ENCODE measurements at places on chromosomes 12 and 14.

DNA sequence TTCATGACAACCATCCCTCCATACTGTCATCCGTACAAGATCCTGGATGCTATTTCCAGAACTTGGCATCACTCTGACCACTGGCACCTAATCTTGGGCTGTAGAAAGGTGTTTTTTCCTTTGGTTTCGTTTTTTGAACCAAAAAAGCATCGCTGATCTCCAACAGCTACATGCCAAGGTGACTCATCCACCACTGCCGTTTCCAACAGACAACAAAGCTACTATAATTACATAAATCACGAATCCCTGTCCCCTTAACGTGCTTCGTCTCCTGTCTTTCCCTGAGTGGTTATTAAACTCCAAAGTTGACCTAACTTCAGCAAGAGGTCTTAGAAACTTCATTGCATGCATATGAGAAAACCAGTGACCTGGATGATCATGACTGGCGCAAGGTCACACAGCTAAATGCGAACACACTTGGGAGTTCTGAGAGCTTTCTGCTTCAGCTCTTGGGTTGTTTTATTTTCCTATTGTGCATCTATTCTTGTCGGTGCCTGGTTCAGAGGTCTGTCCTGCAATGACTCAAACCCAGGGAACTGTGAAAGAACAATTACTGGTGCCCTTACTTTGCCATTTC lies 99.9 kb downstream of the PPM1H start:
- H3K27me3 ChIP-seq: no peaks in the 10 kb centered on the region
- no peak overlapping the region for H3K27ac ChIP-seq
- H3K4me1 ChIP-seq: no peaks in the 10 kb centered on the region
- no peaks in the 10 kb centered on the region for H3K36me3 ChIP-seq
- DNase-seq: no peak
- H3K4me3 ChIP-seq: no peak overlapping the region

DNA sequence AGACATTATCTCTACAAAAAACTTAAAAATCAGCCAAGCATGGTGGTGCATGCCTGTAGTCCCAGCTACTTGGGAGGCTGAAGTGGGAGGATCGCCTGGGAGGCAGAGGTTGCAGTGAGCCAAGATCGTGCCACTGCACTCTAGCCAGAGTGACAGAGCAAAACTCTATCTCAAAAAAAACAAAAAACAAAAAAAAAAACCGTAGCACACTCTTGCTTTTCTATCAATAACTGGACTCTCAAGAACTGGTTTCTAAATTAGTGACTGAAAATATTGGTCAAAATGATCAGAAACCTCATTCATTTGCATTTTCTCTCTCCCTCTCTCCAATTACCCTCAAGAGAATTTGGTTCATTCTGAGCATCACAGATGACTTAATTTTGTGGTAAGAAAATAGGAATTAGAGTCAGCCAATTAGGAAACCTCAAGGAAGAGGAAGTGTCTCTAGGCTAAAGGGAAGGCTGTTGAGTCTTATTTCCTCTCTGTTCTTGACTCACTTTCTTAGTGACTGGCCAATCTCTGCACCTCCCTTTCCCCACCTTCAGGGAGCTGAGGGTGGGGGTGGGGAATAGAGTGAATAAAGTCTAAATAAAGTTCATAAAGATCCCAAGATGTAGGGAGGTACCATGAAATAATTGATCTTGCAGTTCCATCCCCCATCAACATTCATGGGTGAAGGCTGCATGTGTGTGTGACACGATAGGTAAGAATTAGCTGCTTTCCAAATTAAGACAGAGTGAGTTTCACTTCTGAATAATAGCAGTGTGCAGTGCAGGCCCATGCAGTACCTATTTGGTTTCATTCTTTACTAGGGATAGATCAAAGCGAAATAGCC lies 6.8 kb upstream of the PSMA6 start:
- peak overlapping the region; percentile 84 for H3K27ac ChIP-seq
- H3K27me3 ChIP-seq: no peaks in the 10 kb centered on the region
- H3K4me1 ChIP-seq: peaks cover 11% of the 10 kb centered on the region
- DNase-seq: peak; percentile 33
- H3K4me3 ChIP-seq: no peak overlapping the region

- no peak overlapping the region for H3K27ac ChIP-seq
- no peaks in the 10 kb centered on the region for H3K4me1 ChIP-seq
- no peak for DNase-seq
- peaks cover 45% of the 10 kb centered on the region for H3K36me3 ChIP-seq
- no peaks in the 10 kb centered on the region for H3K27me3 ChIP-seq
These were observed 14.3 kb downstream of the TBK1 start for GRCh38 chr12:64466178-64466577.

- peaks cover 13% of the 10 kb centered on the region for H3K4me1 ChIP-seq
- no peak for DNase-seq
- no peak overlapping the region for H3K27ac ChIP-seq
- H3K4me3 ChIP-seq: no peak overlapping the region
These were observed 110.1 kb downstream of the SYNE2 start for GRCh38 chr14:63962906-63963305.

- H3K4me3 ChIP-seq: no peak overlapping the region
- H3K4me1 ChIP-seq: peaks cover 23% of the 10 kb centered on the region
- no peaks in the 10 kb centered on the region for H3K27me3 ChIP-seq
- H3K27ac ChIP-seq: no peak overlapping the region
- H3K36me3 ChIP-seq: peaks cover 9% of the 10 kb centered on the region
These were observed 14.8 kb downstream of the DGLUCY start for GRCh38 chr14:91128699-91129098.

DNA sequence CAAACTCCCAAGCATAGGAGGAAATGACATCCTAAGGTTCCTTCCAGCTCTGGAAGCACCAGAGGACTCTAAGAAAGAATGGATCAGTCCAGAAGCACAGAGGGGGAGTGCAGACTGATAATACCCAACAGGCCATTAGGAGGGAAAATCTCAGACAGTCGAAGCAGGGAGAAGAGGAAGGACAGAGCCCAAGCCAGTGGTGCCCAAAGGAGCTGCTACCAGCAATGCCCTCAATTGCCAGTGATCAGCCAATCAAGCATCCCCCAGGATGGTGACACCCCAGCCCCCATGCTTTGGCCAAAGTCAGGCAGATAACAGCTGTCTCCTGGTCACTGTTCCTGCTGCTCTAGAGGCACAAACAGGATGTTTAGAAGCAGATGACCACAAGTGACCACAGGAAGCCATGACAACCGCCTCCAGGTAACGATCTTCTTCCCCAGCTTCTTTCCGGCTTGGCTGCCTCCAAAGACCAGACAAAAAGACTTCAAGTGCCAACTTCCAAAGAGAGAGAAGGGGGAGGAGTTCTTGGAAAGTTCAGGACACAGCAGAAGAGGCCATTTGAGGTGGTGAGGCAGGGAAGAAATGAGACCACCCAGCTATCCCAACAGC lies 16.2 kb downstream of the PXN start:
- H3K36me3 ChIP-seq: no peaks in the 10 kb centered on the region
- H3K27me3 ChIP-seq: no peaks in the 10 kb centered on the region
- peak; percentile 63 for DNase-seq
- peaks cover 82% of the 10 kb centered on the region for H3K4me1 ChIP-seq
- peak overlapping the region; percentile 4 for H3K4me3 ChIP-seq

DNA sequence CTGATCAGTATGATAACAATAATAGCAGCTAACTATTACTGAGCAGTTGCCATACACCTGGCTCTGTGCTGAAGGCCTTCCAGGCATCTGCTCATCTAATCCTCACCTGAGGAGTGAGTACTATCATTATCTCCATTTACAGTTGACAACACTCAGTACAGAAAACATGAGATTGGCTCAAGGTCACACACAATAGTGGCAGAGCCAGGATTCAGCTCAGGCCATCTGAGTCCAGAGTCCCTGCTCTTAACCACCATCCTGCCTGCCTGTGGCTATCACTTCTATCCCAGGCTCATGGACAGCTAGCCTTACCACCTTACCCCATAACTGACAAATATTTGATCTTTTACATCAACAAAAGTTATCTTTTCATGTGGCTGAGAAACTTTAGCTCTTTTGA lies 155.5 kb downstream of the PPM1H start:
- no peaks in the 10 kb centered on the region for H3K27me3 ChIP-seq
- no peak overlapping the region for H3K4me3 ChIP-seq
- no peaks in the 10 kb centered on the region for H3K4me1 ChIP-seq
- DNase-seq: no peak

DNA sequence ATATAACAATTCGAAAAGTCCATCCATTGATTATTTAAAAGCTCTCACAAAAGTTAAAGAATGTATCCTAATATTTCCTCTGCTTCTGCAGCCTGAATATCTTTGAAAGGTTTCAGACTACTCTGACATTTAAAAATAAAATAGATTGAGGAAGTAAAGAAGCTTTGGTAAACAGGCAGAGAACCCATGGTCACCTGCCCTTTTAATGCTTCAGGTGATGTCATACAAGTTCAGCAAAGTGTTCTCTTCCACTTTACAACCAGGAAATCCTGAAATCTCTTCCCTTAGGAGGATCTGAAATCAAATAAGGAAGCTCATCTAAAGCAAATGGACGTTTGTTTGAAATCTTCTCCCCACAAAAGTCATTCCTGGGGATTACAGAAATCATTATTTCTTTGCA lies 322.4 kb downstream of the PDZRN4 start:
- peaks cover 8% of the 10 kb centered on the region for H3K4me1 ChIP-seq
- H3K36me3 ChIP-seq: no peaks in the 10 kb centered on the region

- no peaks in the 10 kb centered on the region for H3K27me3 ChIP-seq
- no peak overlapping the region for H3K27ac ChIP-seq
- no peak overlapping the region for H3K4me3 ChIP-seq
- DNase-seq: no peak
These were observed 45.0 kb upstream of the STRN3 start for GRCh38 chr14:31071151-31071550.

GRCh38 chr14:86626530-86626929 lies 1096.6 kb downstream of the FLRT2 start:
- DNase-seq: no peak
- no peaks in the 10 kb centered on the region for H3K27me3 ChIP-seq
- H3K4me3 ChIP-seq: no peak overlapping the region
- no peaks in the 10 kb centered on the region for H3K4me1 ChIP-seq
- H3K27ac ChIP-seq: no peak overlapping the region
- H3K36me3 ChIP-seq: no peaks in the 10 kb centered on the region

DNA sequence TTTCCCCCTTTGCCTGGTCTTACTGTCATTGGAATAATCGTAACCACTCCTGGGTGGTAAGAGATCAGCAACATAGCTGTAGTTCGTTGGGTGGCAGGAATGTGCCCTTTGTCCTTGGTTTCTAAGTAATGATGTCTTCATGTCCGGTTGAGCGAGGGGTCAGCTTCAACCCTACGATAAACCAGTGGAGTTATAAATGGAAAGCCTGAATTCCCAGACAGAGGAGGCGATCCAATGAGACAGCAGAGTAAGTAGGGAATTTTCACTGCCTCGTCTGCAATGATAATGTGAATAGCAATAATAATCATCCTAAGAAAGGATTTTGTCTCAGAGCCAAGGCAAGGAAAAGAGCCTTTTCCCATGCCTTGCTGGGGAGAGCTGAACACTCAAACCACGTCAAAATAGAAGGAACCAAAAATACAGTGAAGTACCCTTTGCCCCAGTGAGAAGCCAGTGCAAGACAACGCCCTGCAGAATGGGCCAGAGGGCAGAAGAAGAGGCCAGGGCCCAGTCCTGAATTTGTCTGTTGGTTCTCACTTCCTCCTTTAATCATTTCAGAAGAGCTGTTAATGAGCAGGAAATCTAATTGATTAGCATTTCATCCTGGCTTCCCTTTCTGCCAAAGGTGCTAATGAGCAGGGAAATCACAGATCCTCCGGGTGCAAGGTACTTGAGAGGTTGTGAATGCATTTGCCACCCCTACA lies 330.7 kb downstream of the CACNA1C start:
- H3K27me3 ChIP-seq: no peaks in the 10 kb centered on the region
- DNase-seq: peak; percentile 44
- H3K4me1 ChIP-seq: peaks cover 3% of the 10 kb centered on the region

GRCh38 chr12:6154730-6155459 lies 30.4 kb upstream of the VWF start:
- H3K27me3 ChIP-seq: no peaks in the 10 kb centered on the region
- no peak overlapping the region for H3K4me3 ChIP-seq
- H3K36me3 ChIP-seq: no peaks in the 10 kb centered on the region
- H3K4me1 ChIP-seq: no peaks in the 10 kb centered on the region

DNA sequence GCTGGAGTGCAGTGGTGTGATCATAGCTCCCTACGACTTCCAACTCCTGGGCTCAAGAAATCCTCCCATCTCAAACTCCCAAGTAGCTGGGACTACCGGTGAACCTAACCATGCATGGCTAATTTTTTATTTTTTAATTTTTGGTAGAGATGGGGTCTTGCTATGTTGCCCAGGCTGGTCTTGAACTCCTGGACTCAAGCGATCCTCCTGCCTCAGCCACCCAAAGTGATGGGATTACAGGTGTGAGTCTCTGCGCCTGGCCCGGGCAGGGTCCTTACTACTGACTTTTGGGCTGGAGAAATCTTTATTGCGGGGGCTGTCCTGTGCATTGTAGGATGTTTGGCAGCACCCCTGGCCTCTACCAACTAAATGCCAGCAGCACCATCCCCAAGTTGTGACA lies 44.4 kb upstream of the MED13L start:
- peaks cover 18% of the 10 kb centered on the region for H3K4me1 ChIP-seq
- no peaks in the 10 kb centered on the region for H3K36me3 ChIP-seq
- H3K27me3 ChIP-seq: no peaks in the 10 kb centered on the region
- H3K27ac ChIP-seq: no peak overlapping the region

- DNase-seq: peak; percentile 65
- H3K27ac ChIP-seq: no peak overlapping the region
- no peaks in the 10 kb centered on the region for H3K36me3 ChIP-seq
- peaks cover 14% of the 10 kb centered on the region for H3K4me1 ChIP-seq
- H3K27me3 ChIP-seq: no peaks in the 10 kb centered on the region
These were observed 5.2 kb downstream of the MTA1 start for GRCh38 chr14:105424861-105425260.

- no peaks in the 10 kb centered on the region for H3K4me1 ChIP-seq
- DNase-seq: no peak
- H3K27me3 ChIP-seq: no peaks in the 10 kb centered on the region
- no peaks in the 10 kb centered on the region for H3K36me3 ChIP-seq
These were observed 104.0 kb upstream of the PTPRB start for GRCh38 chr12:70741256-70741655.

DNA sequence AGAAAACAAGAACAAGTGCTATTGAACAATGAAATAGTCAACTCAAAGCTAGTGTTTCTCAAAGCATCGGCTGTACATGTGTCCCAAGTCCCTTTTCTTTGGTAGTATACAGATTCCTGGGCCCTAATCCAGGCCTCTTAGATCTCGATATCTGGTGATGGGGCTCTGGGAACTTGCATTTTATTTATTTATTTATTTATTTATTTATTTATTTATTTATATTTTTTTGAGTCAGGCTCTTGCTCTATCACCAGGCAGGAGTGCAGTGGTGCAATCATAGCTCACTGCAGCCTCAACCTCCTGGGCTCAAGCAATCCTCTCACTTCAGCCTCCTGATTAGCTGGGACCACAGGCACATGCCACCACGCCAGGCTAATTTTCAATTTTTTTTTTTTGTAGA lies 17.1 kb downstream of the SYNDIG1L start:
- H3K4me3 ChIP-seq: no peak overlapping the region
- H3K4me1 ChIP-seq: no peaks in the 10 kb centered on the region
- no peaks in the 10 kb centered on the region for H3K36me3 ChIP-seq
- H3K27ac ChIP-seq: no peak overlapping the region

- no peak for DNase-seq
- no peaks in the 10 kb centered on the region for H3K36me3 ChIP-seq
- H3K4me3 ChIP-seq: no peak overlapping the region
- peaks cover 3% of the 10 kb centered on the region for H3K4me1 ChIP-seq
- no peak overlapping the region for H3K27ac ChIP-seq
These were observed 28.5 kb downstream of the RGS6 start for GRCh38 chr14:71960494-71961353.

- no peaks in the 10 kb centered on the region for H3K4me1 ChIP-seq
- H3K36me3 ChIP-seq: no peaks in the 10 kb centered on the region
- H3K27me3 ChIP-seq: no peaks in the 10 kb centered on the region
- no peak overlapping the region for H3K27ac ChIP-seq
- H3K4me3 ChIP-seq: no peak overlapping the region
These were observed 39.3 kb upstream of the ACSM4 start for GRCh38 chr12:7264538-7264937.

- H3K4me3 ChIP-seq: no peak overlapping the region
- H3K27me3 ChIP-seq: no peaks in the 10 kb centered on the region
These were observed 6.0 kb downstream of the KIF26A start for GRCh38 chr14:104144453-104144790.

Measured in upper lobe of left lung (tissue), 6 donors.